GM19239 (cell line): ENCODE measurements at places on chromosomes 4 and X.

DNA sequence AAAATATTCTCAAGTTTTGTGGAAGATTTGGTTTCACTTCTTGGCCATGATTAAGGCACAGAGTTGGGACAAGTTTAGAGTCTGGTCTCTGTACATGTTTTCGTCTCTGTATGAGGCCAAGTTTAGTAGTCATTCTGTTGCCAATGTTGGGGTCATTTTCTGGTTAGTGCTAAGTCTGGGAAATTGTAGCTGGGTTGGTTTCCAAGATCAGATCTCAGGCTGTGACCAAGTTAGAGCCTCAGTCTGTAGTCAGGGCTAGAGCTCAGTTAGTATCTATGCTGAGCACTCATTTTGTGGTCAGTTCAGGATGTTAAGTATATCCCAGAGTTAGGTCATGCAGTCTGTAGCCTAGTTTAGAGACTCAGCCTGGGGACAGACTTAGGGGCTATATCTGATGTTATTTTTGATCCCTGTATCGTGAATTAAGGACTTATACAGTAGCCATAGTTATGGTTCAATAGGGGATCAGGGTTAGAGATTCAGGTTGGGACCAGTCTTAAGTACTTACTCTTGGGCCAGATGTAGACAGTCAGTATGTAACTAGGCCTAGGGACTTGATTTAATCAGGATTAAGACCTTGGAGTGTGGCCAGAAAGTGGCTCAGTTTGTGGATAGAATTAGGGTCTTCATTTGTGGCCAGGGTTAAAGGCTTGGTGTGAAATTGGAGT is 6.6 kb upstream of the ENOX2 start:
- no peak for DNase-seq

- DNase-seq: no peak
These were observed 126.9 kb downstream of the VCX3B start for GRCh38 chrX:8591501-8591900.

DNA sequence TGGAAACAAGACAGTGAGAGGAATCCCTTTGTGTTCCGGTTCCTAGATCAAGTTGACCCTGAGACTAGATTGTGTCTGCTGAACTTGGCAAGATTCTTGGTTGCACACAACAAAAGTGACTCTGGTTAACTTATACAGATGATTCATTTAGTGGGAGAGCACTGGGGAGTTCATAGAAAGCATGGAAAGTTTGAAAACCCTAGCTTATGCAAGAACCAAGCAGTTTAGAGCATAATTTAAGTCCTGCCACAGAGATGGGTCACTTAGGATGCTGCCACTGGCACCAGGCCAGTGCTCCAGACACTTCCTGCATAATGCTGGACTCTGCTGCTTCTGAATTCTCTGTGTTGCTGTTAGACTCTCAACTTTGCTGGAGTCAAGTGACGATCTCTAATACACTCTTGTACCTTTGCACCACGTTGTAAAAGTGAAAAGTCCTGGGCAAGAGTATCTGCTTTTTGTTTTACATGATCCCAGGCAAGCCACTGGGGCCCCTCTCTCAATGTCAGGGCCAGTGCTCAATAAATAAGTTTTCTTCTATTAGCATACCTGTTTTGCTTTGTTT is 12.7 kb upstream of the DCUN1D4 start:
- no peak for DNase-seq

DNA sequence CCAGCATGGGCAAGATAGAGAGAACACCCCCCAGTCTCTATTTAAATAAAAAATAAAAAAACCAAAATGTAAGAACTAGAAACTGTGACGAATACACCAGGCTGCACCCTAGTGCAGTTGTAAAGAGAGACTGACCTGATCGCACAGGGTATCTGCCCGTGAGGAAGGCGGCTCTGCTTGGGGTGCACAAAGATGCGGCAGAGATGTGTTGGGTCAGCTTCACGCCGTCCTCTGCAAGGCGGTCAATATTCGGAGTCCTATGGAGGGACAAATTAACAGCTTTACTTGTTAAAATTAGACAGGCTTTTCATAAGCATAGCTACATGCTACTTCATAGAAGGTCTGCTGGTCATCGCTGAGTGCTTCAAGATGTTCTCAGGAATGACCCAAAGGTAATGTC is 26.1 kb upstream of the ARSD start:
- no peak for DNase-seq

- DNase-seq: no peak
These were observed 42.4 kb downstream of the N4BP2 start for GRCh38 chr4:40099010-40099409.

DNA sequence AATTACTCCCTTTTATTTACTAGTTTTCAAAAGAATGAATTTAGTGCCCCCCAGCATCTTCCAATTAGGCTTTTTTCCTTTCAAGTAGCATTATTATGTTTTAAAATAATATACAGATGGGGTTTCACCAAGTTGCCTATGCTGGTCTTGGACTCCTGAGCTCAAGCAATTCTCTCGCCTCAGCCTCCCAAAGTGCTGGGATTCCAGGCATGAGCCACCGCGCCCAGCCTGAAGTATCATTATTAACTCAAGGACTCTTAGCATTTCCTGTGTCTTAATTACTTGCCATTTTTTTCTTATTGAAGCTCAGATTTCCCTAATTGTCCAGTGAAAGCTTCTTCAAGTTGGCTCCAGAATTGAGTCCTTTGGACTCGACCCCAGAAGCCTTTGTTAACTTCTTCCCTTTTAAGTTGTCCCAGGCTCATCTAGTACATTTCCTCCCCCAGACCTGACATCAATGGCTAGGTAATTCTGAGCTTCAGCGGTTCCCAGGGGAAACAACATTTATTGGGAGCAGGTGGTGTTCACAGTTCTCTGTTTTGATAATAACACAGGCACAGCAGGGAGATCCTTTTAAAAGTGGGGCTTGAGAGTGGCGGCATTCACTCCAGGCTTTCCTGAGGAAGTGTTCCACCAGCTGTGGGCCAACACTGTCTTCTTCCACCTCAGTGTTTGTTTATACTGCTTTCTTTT is 10.0 kb downstream of the SAT1 start:
- no peak for DNase-seq

DNA sequence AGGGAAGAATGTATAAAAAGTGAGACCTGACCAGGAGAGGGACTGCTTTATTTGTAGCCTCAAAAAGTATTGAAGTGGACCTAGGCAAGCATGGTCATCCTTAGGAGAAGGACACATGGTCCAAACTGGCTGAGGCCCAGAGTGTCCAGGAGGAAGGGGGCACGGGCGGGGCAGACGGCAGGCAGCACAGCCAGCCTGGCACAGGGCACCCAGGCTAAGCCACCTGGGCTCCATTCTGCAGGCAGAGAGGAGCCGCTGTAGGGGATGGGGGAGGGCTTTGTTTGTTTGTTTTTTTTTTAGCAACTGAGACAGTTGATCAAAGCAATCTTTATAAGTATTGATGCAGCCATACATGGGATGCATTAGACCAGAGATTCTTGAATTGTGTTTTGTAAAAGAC is 188.6 kb downstream of the PRDM5 start:
- no peak for DNase-seq

- DNase-seq: peak; percentile 39
These were observed 30.3 kb downstream of the TLR10 start for GRCh38 chr4:38752372-38752940.

- DNase-seq: peak; percentile 49
These were observed 91.4 kb downstream of the GABRB1 start for GRCh38 chr4:47122592-47123291.

- no peak for DNase-seq
These were observed 672.7 kb downstream of the CCSER1 start for GRCh38 chr4:90799895-90800294.

GRCh38 chr4:151667048-151667447 is 93.8 kb downstream of the GATB start:
- no peak for DNase-seq

GRCh38 chr4:99529228-99529627 is 18.4 kb downstream of the C4orf17 start:
- no peak for DNase-seq

DNA sequence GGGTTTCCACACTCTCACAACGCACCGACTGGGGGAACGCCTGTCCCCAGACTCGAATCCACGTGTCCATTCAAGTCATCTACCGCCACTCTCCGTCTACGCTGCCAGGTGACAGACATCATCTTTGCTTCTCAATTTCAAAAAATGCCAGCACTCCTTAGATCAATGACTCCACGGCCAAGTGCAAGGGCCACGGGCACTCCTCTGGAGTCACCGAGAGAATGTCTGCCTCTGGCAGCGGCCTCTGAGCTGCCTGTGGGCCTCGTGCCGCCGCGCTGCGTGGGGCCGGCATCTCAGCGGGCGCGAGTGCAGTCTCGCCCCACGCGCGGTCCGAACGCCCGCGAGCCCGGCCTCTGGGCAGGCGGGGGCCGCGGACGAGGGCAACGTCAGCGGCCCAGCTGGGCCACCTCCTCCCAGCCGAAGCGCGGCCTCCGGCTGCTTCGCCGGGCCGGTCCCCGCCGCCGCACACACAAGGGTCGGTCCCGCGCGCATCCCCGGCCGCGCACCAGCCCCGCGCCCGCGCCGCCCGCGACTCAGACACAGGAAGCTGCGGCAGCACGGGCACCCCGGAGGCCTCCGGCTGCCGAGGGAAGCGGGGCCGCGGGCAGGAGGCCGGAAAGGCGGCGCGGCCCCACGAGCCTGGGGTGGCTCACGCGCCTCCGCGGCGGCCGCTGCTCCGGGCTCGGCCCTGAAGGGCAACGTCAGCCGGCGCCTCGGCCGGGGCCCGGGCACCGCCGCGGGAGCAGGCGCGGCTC is 450 bp downstream of the ACSL1 start:
- no peak for DNase-seq

DNA sequence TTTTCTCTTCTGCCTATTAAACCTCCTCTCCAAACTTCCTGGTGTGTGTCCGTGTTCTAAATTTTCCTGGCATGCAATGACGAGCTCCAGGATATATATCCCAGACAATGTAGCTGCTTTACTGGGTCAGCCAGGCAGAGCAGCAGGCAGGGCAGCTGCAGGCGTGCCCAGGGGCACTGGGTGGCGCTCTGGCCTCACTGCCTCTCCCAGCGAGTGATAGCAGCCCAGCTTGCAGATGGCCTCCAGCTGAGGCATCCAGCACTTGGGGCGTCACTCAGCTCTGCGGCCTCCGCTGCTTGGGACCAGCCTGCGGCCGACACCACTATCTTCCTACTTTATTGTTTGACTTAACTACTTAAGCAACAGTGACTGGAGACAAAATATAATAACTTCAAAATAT is 23.0 kb upstream of the UBA6 start:
- DNase-seq: no peak

DNA sequence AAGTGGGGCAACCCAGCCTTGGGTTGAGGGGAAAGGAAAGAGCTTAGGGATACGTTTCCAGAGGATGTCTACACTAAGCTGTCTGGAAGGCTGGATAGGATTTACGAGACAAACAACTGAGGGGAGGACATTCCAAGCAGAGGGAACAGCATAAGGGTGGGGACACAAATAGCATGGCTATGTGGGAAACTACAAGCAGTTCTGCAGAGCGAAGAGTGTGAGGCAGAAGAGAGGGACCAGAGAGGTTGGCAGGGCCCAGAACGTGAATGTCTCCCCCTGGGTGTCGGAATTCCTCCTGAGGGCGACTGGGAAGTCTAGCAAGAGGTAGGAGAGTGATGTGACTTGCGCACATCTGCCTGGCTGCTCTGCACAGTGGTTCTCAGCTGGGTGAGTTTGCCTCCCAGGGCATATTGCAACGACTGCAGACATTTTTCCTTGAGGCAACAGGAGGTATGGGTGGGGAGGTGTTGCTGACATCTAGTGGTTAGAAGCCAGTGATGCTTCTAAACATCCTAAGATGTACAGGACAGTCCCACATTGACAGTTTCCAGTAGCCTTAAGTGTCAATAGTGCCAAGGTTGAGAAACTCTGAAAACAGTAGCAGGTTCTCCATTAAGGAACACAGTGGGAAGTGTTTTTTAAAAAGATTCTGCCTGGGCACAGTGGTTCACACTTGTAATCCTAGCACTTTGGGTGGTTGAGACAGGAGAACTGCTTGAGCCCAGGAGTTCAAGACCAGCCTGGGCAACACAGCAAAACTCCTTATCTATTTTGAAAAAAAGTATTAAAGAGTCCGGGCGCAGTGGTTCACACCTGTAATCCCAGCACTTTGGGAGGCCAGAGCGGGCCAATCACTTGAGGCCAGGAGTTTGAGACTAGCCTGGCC is 9.2 kb downstream of the NDUFA1 start:
- no peak for DNase-seq

DNA sequence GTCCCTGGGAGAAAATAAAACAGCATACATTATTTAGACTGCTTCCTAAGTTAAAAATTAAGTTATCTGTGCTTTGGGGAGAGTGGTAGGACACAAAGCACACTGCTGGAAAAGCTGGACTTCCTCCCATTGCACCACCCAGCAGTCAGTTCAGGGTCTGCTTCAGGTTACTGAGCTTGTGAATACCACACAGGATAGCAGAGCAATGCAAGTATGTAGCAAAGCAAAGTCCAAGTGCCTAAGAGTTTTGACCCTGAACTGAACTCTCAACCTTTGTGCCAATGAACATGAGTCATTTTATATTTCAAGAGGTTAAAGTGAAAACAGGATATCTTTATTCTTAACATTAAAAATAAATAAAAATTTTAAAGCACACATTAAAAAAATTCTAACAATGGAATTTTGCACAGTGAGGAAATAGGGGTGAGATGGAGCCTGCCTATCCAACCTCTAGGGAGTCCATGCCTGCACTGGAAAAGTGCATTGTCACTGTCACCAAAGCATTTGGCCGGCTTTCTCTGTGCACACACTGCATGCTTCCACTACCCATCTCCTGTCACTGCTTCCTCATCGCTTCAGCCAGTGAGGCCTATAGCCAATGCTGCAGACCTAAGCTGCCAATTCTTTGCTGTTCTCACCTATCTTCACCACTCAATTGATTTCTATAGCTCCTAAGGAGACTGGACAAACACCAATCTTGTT is 50.9 kb downstream of the ABCG2 start:
- no peak for DNase-seq

DNA sequence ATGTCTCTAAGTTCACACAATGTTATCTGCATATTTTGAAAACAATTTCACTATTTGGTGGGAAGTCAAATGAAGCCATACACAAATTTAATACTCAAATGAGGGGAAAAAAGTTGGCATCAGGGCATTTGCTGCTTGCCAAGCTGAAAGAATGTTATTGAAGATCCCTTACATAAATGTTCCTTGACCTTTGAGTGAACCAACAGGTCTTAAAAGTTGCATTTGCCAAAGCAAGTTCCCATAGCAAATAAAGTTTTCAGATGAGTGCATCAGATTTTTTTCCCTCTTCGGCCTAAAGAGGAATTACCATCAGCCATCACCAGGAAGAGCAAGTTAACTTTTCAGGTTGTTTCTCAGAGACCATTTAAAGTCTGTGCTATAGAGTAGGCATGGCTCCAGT is 115.9 kb downstream of the COX18 start:
- DNase-seq: no peak

DNA sequence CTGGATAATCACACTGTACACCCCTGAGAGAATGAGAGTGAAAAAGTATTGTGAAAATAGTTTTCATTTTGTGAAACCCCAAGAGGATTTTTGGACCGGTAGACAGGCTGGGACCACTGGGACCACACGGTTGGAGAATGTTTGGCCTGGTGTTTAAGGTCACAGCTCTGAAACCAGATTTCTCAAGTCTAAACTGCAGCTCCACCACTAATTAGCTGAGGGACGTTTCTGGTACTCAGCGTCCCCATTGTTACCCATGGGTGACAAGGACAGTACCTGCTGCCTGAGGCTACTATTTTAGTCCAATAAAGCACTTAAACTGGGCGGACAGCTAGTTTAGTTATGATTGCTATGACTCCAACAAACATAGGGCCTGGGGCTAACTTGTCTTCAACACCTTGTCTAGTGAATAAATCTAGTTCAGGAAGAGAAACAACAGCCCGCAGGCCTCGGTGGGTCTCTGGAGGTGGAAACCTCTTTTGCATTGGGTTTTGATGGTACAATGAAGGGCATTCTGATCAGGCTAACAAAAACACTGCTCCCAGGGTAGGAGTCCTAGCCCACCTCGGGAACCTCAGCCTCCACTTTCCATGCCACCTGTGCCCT is 509 bp upstream of the USP11 start:
- DNase-seq: no peak
